ENCODE measurements at places on chromosomes 2 and 18.

DNA sequence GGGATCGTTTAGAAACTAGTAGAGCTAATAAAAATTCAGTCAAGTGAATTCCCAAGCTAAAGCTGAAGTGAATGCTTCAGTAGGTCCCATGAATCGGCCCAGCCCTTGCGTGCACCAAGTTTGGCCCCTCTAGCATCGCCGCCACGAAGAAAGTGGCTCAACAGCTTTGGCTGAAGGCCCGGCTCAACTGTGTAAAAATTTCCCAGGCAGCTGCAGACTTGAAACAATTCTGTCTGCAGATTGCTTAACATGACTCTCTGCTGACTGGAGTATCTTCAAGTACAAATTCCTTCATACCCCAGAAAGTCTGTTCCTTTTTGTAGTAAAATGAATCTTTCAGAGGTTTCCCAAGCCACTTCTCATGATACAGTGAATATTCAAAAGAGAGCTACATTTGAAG lies 32.7 kb downstream of the ALMS1 start:
- no peak for DNase-seq

- no peak for DNase-seq
Measured at GRCh38 chr2:30569946-30570345, 122.9 kb downstream of the LCLAT1 start.

DNA sequence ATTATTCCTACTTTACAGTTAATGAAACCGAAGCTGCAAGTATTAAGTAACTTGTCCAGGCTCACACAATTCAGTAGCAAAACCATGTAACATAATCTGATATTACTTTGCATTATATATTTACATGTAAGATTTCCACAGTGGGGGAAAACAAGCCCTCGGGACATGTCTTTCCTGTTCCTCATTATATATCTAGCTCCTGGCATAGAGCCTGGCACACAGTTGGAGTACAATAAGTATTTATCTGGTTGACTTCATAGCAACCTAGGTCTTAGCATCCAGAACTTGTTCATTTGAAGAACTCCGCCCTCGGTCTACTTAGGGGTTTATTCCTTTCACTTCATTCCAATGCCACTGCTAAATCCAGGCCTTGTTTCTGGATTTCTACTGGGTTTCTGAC lies 1.6 kb upstream of the RBM45 start:
- DNase-seq, result no peak

- DNase-seq, result no peak
Measured at GRCh38 chr18:10322004-10322403, 132.4 kb upstream of the APCDD1 start.

GRCh38 chr18:12651651-12652050 lies 6.3 kb downstream of the SPIRE1 start:
- no peak for DNase-seq

- DNase-seq, result no peak
Measured at GRCh38 chr18:12479536-12479935, 71.8 kb downstream of the PRELID3A start.

DNA sequence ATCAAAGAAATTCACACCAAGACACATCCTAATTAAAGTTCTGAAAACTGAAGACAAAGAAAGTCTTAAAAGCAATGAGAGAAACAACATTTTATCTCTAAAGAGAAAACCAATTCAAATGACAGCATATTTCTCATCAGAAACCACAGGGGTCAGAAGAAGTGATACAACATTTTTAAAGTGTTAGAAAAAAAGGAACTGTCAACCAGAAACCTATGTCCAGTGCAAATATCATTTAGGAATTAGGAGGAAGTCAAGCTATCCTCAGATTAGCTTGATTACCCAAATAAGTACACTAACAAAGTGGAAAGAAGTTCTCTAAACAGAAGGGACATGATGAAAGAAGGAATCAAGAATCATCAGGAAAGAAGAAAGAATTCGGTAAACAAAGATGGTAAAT lies 59.5 kb upstream of the BCL2L11 start:
- DNase-seq, result no peak

DNA sequence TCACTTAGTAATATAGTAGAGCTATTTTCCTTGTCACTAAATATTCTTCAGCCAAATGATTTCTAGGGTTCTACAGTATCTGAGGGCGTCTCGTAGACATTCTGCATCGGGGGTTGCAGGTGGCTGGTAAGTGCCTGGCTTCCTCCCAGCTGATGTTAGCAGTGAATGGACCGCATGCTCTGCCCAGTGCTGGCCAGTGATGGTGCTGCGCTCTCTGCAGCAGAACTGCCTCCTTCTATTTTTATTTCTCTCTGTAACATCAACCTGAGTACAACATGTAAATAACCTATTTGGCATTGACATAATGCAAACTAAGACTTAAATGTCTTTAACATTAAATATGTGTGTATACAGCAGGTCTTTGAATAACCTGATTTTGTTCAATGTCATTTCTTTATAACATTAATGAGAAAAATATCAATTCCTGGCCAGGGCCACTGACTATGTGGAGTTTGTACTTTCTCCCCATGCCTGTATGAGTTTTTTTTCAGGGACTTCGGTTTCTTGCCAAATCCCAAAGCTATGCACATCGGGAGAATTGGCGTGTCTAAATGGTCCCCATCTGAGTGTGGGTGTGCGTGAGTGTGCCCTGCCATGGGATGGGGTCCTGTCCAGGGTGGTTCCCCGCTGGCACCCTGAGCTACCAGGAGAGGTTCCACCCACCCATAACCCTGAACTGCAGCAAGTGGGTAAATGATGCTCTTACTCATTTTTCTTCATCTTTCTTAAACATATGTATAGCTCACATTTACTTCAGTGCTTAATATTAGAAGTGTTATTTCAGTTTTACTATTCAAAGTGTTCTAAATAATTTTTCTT lies 278.2 kb upstream of the EPAS1 start:
- DNase-seq, result no peak

DNA sequence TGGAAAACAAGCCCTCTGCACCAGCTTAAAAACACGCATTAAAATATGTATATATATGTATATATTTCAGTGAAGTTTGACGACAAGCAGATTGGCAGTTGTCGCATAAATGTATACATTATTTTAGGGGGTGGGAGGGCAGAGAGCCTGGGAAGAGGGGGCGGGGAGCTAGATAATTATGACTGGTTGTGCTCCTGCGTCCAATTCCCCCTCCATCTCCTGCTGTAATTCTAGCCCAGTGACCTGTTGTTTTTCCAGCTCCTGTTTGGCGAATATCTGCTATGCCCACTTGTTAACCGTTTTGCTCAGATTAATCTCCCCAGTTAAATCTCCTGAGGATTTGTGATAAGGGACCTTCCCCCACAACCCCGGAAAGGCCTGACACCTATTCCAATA lies 656 bp downstream of the UNC80 start:
- DNase-seq, result no peak

- DNase-seq, result no peak
Measured at GRCh38 chr2:165202239-165202638, 1.6 kb downstream of the SCN3A start.

DNA sequence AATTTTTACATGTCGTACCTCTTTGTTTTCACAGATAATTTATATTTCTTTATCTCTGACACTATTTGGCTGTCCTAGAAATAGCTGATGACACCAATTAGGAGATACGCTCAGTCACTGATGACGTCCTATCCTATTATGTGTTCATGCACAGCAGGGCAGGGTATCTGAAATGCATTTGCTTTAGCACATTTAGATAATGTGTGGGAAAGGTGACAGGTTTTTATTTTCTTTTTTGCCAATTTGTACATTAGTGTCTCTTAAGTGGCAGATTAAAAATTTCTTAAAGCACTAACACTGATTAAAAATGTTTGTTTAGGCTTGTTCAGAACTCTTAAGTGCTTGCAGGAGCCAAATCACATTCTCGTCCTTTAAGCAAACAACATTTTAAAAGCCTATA lies 39.7 kb downstream of the CDC42EP3 start:
- no peak for DNase-seq

DNA sequence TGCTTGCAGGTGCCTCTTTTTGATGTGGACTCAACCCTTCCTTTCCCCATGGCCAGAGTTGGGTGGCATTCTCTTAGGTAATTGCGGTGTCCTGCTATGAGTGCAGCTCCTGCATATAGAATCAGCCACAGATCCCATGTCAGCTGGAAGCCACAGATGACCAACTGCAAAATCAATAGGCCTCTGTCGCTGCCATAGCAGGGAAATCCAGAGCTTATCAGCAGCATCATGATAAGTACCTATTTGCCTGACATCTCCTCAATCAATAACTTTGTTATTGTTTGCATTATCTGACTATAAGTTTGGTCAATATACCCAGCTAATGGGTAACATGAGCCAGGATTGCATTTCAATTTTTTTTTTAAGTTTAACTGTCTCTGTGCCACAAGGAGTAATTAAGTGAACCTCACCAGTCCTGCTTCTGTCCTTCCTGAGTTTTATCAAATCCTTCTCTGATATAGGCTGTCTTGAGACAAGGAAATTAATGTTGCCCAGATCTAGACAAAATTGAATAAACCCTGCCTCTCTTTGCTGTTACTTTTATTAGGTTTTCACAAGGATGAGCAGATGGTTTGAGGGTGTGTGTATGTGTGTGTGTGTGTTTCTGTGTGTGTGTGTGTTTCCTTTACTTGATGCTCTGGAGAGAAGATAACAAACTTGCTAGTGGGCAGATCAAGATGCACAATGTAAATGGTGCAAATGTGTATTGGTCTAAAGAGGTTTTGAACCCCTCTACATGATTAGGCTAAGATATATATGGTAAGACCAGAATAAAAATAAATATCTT lies 59.6 kb upstream of the CREB1 start:
- DNase-seq, result no peak

All from cortex of kidney (tissue), 1 donor.